ENCODE measurements at places on chromosomes 11 and 22. TPM values are rescaled to one million over a fixed set of nuclear protein-coding genes. Genes with fewer than 3 reads are reported as not detected.

Gene KCNE3
- total RNA-seq, result 4.5 TPM

Gene SEZ6L
- not detected for total RNA-seq

Gene APBB1
- total RNA-seq, result 34.1 TPM

Gene OR4S2
- total RNA-seq, result not detected
